ENCODE measurements at places on chromosomes 1 and 21.

DNA sequence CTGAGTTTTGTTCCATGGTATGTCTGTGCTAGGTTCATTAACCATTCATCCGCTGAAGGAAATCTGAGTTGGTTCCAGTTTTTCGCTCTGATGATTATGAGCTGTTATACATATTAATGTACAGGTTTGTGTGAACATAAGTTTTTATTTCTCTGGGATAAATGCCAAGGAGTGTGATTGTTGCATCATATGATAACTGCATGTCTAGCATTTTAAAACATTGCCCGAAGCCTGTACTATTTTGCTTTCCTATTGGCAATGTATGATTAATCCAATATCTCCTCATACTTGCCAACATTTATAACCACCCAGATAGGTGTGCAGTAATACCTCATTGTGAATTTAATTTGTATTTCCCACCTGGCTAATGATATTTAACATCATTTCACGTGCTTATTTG, 322.7 kb downstream of the ZNF326 start:
- no peak for DNase-seq

DNA sequence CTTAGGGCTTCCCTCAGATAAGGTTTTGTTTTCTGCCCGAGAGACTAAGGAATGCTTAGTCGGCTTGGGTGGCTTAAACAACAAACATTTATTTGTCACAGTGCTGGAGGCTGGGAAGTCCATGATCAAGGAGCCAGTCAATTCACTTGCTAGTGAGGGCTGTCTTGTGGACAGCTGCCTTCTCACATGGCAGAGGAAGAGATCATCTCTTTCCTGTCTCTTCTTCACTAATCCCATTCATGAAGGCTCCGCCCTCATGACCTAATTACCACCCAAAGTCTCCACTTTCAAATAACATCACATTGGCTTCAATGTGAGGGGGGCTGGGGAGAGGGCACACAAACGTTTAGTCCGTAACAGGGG, 50.5 kb upstream of the IL12RB2 start:
- no peak for DNase-seq

GRCh38 chr1:160243767-160244166, 18.6 kb downstream of the DCAF8 start:
- DNase-seq = no peak

GRCh38 chr1:235108876-235109275, 19.8 kb downstream of the TOMM20 start:
- DNase-seq = no peak

DNA sequence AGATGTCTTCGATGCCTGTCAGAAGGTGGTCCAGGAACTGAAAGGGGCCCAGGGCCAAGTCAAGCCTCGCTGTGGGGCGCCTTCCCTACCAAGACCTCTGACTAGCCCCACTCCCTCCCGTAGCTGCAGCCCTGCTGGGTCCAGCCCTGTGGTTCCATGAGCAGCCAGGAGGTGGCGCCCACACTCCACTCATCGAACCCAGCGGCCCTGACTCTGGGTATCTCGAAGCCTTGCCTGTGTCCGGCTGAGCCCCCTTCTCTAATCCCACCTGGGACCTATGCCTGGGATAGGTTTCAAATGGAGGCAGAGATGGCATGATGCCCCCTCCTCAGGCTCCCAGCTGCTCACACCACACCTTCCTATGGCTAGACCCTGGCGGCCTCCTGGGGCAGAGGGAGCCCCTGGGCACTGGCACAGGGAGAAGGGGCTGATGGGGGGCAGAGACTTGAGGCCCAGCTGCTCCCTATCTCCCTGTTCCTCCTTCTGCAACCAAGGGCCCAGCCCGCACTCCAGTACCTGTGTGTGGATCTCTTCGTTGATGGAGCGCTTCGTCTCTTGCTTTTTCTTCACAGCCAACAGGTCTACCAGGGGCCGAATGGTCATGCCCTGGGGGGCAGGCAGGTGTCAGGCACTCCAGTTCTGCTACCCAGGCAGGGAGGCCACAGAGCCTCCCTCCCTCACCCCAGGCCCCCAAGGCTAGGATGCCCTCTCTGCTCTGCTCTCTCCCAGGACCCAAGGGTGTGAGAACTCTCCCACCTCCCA, 52.0 kb downstream of the SLC9A1 start:
- DNase-seq = peak; percentile 52

All from NCI-H345 (cell line).